Neural cell (in vitro differentiated cells): ENCODE measurements at places on chromosomes 7 and 10. TPM values are rescaled to one million over a fixed set of nuclear protein-coding genes. Genes with fewer than 3 reads are reported as not detected.

Gene LRIT1
- not detected in 2 replicates for polyA plus RNA-seq

Gene CYP3A7
- polyA plus RNA-seq, result not detected in 2 replicates

Gene SHLD2
- 12.0 and 15.8 TPM in 2 replicates for polyA plus RNA-seq

Gene CYP2E1
- polyA plus RNA-seq, result 1.7 and 4.0 TPM in 2 replicates

Gene PROSER2
- 0.20 and 1.1 TPM in 2 replicates for polyA plus RNA-seq

Gene PODXL
- 4.5 and 6.1 TPM in 2 replicates for polyA plus RNA-seq

Gene CHAT
- not detected in 2 replicates for polyA plus RNA-seq

Gene ADRA2A
- 1.5 and 2.5 TPM in 2 replicates for polyA plus RNA-seq

Gene MYL10
- not detected in 2 replicates for polyA plus RNA-seq
